LNCaP clone FGC (cell line): ENCODE measurements at places on chromosomes 5 and 9.
A peak's percentile ranks its signal among the peaks of the same experiment; 100 is the strongest.

DNA sequence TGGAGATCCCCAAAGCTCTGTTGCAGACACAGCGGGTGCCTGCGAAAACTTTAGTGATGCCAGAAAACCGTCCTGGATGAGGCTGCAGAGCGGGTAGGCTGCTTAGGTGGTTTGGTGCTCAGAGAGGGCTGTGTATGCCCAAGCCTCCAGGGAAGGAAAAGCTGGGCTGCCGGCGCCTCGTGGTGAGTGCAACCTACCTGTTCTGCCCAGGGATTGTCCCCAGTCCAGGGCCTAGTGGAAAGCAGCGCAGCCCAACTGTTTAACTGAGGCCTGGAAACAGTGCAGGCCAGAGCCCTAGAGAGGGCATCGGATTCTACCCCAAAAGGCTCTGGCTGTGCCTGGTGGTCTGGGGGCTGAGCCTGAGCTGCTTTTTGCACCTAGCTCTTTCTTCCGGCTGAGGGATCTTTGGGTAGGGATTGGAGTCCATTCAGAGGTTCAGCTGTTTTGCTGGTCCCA is 2.8 kb downstream of the LMX1B start:
- no peak for DNase-seq

GRCh38 chr9:3823842-3824475 is 298.2 kb upstream of the RFX3 start:
- DNase-seq = no peak

DNA sequence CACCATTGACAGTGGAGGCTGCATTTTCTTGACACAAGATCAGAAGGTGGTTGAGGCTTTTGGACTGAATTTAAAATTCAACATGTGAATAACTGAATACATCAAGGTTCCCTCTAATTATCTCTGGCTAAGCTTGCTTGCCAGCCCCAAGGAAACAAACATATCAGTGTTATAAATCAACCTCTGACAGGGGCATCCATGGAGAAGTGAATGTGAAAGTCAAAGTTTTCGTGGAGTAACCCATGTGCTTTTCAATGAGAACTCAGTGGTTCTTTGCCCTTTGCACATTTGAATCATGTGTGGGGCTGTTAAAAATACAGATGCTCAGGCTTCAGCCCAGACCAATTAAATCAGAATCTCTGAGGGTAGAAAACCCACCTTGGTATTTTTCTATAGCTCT is 128.9 kb downstream of the LRRC70 start:
- no peak for DNase-seq

- DNase-seq = no peak
These were observed 109.9 kb downstream of the NUDT12 start for GRCh38 chr5:103452666-103453065.

DNA sequence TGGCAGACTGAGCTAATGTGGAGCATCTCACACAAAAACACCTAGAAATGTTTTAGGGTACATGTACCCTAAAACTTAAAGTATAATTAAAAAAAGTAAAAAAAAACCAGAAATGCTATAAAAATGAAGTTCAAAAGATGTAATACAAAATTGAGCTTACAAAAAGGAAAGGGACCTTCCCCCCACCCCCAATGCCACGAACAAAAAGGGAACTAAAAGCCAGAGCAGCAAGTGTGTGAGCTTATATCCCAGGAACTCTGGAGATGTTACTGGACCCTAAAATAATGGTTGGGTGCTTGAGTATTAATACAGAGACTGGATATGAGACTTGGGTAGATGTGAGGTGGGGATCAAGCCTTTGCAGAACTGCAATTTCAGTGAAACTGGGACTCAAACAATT is 11.0 kb downstream of the SPATA9 start:
- DNase-seq = no peak

DNA sequence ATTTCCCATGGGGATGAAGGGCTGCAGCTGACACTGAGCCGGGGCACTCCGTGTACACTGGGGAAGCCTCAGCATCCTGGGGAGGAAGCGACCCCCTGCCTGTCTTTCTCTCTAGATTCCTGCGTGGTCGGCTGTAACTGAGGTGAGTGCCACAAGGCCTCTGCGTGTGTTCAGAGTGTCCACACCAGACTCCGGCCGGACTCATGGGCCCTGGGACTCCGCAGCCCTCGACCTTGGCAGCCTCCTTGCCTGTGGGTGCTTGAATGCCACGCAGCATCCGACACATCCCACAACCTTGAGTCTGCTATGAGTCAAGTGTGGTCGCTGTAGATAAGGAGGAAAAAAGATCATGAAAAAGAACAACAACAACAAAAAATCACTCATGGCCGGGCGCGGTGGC is 23.4 kb downstream of the PAEP start:
- no peak for DNase-seq

DNA sequence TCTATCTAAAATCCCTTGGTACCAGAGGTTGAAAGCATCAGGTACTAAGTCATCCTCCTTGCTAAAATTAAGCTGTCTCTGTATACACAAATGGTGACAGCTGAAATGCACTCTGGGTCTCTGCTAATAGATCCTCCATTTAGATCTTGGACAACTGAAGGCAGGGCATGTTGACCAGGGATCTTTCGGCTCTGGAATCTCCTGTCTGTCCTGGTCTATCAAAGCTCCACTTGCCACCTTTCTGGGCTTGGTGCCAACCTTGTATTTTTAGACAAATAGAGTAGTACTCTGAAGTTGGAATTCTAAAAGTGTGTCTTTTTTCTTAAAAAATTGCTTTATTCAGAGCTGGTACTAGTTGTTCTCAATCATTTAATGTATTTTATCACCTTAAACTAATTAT is 135.2 kb upstream of the HMHB1 start:
- peak; percentile 32 for DNase-seq

DNA sequence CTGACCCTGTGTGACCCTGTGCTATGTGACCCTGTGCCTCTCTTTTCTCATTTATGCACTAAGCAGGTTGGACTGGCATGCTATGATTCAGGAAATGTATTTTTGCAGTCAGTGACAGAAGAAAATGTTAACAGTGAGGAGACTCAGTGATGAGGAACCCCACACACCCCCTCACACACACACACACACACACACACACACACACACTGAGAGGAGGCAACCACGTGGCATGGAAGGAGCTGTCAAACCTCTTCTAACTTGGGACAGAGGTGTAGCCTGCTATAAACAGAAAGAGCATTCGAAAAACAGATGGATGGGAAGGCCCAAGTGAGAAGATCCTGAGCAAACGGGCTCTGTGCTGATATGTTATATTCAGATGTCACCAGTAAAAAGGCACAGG is 57.9 kb upstream of the GRIA1 start:
- DNase-seq = no peak

GRCh38 chr9:76464706-76465105 is 5.7 kb downstream of the GCNT1 start:
- DNase-seq = no peak

DNA sequence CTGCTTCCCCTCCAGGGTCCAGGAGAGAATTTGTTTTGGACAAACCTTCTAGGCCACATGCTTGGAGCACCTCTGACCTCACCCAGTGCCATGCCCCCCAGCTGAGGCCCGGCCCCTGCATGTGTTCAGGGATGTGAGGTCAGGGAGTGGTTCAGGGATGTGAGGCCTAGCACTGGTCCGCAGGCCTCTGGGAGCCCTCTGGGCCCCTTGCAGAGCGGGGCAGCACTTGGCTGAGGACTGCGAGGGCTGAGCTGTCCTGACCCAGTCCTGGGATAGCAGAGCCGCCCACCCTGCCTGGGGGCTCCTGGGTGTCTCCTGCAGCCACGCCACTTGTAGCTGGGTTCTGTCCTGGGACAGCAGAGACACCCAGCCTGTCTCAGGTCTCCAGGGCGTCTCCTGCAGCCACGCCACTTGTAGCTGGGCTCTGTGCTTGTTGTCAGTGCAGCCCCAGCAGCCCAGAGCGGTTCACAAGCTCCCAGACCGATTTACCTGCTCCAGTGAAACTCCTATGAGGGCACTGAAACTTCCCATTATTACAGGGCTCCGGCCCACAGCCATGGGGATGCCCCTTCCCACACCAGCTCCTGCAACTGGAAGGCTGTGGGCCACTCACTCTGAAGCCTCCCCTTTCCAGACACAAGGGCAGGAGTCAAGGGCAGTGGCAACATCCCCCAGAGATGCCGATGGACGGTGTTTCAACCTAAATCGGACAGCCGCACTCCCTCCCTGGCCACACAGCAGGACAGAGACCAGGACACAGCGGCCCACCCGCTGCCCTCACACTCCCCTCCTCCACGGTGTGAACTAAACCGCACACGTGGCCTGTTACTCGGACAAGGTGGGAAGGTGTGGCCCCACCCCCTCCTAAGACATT is 5.4 kb upstream of the CEP72 start:
- no peak for DNase-seq

- DNase-seq = no peak
These were observed 537.6 kb downstream of the ANXA1 start for GRCh38 chr9:73689051-73689870.

DNA sequence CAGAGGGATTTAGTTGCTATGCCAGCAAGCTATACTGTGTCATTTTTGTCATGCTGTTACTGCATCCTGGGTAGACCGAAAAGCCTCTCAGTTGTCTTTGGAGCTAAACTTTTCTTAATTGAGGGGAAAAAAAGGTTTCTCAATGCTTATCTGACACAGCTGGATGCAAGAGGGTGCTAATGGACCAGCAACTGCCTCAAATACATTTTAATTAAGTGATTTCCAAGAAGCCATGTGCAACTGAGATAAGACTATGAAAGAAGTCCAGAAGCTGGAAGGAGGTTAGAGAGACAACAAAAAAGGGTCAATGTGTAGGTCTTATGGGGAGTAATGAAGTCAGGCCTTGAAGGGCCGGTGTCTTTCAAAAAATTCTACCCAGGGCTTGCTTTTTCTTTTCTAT is 465.7 kb upstream of the DMAC1 start:
- DNase-seq = no peak

DNA sequence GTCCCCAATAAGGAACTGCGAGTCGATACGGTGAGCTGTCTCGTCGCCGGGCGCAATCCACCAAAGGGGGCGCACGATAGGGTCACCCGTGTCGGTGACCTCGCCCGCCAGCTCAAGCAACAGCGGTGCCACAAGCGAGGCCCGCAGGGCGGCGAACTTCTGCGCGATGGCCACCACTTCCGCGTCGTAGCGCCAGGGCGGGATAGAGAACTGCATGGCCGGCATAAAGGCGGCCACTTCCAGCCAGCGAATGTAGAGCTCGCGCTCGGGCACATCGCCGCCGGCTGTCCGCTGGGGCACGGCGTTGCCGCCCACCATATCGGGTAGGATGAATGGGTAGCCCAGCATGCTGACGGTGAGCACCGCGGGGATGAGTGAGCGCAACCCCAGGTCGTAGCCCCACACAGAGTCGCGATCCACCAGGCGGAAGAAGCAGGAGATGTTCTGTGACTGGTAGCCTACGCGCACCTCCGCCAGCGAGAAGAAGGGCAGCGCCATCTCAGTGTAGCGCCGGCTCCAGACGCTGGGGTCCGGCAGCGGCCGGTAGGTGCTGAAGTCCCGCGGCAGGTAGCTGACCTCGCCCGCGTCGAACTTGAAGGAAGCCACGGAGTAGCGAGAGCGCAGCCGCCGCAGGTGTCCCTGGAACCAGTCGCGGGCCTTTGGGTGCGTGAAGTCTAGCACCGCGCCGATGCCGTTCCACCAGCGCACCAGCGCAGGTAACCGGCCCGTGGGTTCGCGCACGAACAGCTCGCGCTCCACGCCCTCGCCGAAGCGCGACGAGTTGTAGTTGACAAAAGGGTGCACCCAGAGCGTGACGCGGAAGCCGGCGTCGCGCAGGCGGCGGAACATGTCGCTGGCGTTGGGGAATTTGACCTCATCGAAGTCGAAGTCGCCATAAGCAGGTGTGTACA is 5.5 kb downstream of the MYORG start:
- no peak for DNase-seq

GRCh38 chr9:134789168-134789567 is 91.4 kb upstream of the FCN2 start:
- no peak for DNase-seq

DNA sequence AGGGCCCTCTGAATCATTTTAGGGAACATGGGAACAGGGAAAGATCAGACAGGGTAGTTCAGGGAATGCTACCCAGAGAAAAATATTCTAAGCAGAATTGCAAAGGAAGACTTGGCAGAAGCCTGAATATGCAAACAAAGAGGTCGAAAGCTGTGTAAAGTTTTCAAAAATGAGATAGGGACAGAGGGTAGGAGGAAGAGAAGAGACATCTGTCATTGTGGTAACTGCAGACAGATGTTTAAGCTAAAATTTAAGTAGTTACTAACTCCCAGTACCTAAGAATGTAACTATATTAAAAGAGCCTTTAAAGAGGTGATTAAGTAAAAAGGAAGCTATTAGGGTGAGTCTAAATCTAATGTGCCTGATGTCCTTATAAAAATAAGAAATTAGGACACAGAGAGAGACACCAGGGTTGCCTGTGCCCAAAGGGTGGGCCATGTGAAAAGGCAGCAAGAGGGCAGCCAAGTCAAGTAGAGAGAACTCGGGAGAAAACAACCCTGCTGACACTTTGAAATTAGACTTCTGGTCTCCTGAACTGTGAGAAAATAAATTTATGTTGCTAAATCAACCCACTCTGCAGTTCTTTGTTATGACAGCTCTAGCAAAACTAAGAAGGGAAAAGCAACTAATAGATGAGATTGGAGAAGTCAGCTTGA is 1647.4 kb upstream of the C9orf72 start:
- no peak for DNase-seq

DNA sequence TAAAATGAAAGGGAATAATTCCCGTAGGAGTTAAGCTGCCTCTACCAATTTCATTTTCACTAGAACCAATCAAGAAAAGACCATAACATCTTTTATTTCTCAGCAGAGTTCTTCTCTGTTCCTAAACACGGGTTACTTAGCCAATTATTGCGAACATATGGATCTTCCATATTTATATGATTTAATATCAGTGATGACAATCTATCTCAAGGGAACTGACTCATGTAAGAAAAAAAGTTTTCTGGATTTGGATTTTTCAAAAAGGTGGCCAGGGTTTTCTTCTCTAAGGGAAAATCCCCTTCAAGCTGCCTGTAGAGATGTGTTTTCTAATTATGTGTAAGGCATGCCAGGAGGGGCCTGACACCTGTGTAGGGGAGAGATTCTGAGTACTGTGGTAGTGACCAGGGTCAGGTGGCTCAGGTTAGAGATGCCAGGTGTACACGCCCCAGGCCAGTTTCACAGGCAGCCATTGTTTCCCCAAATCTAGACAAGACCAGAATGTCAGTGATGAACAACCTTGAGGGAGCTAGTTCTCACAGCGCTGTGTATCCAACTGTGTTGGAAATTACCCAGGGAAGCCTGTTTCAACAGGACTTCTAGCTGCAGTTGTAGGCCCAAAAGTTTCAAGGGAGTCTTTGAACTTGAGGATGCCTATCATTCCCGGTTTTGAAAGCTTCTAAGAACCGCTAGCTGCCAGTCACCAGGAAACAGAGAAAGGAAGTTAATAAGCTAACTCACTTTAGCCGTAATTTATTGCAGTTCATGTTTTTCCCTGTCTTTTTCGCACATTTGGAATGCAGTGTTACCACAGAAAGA is 572.5 kb upstream of the RGMB start:
- no peak for DNase-seq
